ENCODE measurements at places on chromosomes 7 and 10.

- DNase-seq = no peak
Observed at GRCh38 chr10:79353000-79353406, 5.7 kb downstream of the PPIF start.

GRCh38 chr10:43698156-43698555 is 49.5 kb upstream of the ZNF32 start:
- DNase-seq = no peak

DNA sequence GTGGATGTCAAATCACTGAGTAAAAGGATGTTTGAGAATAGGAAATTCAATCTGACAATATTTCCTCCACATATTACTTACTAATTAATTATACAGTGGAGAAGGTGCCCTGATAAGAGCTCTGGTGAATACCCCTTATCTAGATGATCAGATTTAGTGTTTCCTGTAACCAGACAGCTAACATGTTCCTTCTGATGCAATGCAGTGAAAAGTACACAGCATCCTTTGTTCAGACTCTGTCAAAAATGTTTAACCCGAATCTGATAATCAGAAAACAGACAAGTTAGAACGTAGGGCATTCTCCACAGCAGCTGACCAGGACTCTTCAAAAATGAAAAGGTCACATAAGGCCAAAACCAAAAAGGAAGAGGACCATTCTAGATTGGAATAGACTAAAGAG is 46.2 kb downstream of the WDR11 start:
- no peak for DNase-seq

DNA sequence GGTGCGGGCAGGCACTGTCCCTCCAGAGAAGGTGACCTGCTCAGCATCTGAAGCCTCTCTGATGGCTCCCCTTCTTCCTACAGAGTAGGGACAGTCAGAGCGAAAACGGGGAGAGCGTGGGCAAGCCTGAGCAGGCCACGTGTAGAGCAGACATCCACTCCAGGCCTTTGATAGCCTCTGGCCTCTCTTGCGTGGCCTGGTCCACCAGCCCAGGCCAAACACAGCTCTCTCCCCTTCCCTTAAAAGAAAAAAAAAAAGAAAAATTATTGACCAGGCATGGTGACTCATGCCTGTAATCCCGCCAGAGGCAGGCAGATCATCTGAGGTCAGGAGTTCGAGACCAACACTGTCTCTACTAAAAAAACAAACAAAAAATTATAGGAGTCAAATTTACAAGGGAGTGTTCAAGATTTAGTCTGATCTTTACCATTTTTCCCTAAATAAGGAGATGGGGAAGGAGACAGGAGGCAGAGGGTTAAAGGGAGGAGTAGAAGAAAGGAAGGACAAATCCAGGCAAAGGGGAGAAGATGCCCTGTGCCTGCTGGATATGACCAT is 84.8 kb downstream of the PLXNA4 start:
- no peak for DNase-seq

DNA sequence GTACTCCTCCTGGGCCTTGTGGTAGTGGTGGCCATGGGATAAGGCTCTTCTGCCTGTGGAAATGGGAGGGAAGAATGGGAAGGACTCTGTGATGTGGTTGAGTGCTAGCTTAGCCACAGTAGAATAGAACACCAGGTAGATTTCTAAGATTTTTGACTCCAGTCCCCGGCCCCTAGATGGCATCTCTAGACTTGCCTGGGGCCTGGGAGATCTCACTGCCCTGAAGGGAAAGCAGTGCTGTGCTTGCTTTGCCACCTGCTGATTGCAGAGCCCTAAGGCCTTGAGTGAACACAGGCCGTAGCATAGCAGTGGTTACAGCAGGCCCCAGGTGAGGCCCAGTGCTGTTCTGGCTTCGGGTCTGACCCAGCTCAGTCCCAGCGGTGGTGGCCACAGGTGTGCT is 252.0 kb downstream of the TCF7L2 start:
- DNase-seq = no peak

- no peak for DNase-seq
Observed at GRCh38 chr10:79097021-79097872, 28.5 kb downstream of the ZMIZ1 start.

GRCh38 chr7:104983076-104983577 is 30.9 kb upstream of the KMT2E start:
- DNase-seq = no peak

DNA sequence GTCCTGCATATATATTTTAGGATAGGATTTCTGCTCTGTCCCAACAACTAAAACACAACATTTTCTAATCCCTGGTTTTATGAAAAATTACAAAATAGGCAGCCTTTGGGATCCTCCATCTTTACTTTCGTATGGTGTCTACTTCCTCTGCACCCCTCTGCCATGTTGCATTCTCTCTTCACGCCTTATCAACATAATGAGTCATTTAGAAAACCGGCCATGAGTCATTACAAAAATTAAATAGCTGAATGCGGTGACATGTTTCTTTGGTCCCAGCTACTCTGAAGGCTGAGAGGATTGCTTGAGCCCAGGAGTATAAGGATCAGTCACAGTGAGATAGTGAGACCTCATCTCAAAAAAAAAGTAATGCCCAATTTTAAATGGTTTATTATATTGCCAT is 148.1 kb upstream of the CELF2 start:
- no peak for DNase-seq

All from amniotic stem cell (primary cell).